GM23338 (cell line): ENCODE measurements at places on chromosomes 7 and 10.

DNA sequence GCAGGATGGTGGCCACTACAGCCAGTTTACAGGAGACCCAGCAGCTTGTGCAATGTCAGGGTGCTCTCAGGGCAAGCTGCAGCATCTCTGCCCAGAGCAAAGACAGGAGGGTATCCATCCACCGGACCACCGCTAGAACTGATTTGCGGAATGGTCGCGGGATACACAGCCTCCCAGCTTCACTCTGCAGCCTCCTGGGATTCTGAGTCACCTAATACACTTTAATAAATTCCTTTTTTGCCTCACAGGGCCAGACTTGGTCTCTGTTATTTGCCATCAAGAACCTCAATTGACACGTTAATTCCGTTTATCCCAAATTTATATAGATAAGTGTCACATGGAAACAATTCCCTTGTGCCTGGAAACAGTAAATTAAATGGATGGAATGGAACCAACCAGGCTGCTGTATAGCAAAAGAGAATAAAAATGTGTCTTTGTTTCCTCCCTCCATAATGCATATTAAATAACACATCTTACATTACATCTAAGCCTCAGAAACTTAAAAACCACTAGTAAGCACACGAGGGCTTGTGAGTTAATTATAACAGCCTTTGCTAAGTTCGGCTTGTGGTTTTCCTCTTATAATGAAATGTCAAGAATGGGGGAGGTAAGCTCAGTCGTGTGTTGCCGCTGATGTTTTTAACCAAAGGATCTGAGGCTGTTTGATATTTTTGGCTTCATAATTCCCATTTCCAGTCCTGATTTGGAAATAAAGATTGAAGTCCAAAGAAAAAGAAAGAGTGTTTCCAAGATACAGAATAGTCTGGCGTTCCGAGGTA, 52.1 kb downstream of the ADRB1 start:
- DNase-seq, result no peak

- peak; percentile 67 for DNase-seq
These were observed at the start of gene CCDC3 for GRCh38 chr10:13001041-13001886. TSS of gene CCDC3 (minus strand) at chr10:13001713. CDS start at chr10:13001570, 143 bp downstream.

- DNase-seq, result no peak
These were observed 14.2 kb downstream of the ASZ1 start for GRCh38 chr7:117412946-117413559.

DNA sequence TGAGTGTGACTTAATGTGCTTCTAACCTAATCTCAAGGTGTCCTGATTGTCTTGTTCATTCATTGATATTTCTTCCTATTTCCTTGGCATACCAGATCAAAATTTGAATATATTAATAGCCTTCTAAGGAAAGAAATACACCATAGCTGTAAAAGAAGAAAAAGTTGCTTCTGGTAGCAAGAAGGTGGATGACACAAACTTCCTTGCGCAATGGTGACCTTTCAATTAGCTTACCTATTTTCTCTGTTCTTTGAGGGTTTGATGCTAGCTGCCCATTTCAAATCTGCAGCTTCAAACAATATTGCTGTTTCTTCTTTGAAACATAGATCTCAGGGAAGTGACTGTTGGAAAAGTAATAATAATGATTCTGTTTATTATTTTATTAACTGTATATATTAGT, 108.8 kb downstream of the ADAM22 start:
- no peak for DNase-seq
